ENCODE measurements at places on chromosomes 13 and 19.

DNA sequence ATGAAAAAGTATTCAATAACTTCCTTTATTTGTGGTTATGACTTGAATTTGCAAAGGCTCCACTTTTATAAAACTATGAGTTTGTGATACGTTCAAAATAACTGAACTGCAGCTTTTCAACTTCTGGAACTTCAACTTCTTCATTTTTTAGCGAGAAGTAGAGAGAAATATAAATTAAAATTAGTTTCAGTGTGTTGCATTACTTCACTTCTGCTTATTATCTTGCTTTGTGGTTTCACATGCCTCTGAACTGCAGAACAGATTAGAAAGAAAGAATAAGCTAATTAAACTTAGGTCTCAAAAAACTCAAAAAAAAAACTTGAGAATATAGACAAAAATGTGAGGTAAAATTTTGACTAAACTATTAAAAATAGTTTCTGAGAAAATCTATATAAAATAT is 1073.4 kb downstream of the PCDH17 start:
- no peak for DNase-seq

DNA sequence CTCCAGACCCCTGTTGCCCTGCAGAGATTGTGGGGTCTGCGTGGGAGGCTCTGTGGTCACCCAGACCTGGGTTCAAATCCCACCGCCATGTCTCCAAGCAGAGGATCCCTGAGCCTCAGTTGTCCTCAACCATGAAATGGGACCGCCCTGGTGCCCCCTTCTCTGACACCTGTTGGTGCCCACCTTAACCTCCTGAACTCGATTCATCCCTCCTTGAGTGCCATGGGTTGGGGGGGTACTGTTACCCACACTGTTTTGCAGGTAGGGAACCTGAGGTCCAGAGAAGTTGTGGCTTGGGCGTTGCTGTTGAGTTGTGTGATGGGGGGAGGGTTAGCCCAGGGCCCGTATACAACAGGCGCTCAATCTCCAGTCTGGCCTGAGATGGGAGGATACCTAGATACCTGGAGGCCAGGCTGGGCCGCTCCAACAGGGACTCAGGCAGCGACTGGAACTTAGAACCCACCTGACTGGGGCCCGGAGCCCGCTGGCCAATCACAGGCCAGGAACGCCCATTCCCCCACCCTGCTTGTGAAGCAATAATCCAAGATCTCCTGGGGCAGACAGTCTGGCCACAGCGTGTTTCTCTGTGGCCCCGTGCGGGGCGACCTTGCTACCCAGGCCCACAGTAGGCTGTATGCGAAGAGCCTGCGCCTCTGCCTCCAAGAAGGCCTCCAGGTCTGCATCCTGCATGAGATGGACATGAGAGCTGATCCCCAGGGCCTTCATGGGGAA is 2.8 kb downstream of the ARID3A start:
- DNase-seq: no peak

DNA sequence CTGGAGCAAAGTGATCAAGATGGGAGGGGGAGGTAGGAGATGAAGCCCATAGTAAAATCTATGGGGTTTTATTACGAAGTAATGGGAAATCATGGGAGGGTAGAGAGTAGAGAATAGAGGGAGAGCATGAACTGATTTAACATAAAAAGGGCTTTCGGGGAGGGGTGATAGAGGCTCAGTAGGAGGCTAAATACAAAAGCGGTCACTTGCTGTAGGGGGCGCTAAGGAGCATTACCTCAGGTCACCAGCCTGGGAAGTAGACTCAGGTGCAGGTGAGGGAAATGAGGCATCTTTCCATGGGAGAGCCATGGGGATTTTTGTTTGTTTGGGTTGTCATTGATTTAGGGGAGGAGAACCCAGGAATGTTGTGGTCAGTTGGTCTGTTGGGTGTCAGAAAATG is 14.1 kb downstream of the KRTDAP start:
- no peak for DNase-seq

GRCh38 chr13:74444161-74444571 is 310.0 kb upstream of the KLF12 start:
- DNase-seq: no peak

DNA sequence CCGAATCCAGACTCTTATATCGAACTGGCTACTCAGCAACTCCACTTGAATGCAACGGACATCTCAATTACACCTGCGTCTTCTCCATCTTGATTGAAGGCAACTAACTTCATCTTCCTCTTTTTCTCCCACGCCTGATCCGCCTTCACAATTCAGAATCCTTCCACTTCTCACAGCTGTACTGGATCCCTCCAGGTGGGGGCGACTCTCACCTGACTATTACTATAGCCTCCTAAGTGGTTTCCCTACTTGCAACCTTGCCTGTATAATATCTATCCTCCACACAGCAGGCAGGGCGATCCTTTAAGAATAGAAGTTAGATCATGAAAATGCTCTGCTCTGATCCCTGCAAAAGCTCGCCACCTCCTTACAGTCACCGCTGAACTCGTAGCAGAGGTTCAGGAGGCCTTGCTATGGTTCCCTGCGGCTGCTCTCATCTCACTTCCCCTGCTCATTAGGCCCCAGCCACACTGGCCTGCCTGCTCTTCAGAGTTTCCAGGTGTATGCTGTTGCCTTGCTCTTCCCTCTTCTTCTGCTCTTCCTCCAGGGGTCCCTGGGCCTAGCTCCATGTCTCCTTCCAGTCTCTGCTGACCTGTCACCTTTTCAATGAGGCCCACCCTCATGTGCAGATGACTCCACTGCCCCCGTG is 31.9 kb downstream of the RFXAP start:
- no peak for DNase-seq

DNA sequence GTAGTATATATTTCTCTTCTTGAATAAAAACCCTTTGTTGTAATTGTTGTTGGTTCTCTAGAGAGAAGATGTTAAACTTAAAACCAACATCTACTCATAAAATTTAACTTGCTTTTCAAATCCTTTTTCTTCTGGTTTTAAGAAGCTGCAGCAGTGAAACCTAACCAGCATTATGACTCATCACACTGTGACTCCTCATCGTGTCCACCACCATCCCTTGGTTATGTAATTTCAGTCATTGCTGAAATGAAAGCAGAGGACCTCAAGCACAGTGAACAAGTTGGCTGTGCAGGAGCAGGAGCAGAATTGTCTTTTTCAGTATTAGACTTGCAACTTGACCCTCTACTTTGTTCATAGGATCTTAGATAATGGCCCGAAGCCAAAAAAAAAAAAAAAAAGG is 64.9 kb upstream of the HTR2A start:
- DNase-seq: no peak

DNA sequence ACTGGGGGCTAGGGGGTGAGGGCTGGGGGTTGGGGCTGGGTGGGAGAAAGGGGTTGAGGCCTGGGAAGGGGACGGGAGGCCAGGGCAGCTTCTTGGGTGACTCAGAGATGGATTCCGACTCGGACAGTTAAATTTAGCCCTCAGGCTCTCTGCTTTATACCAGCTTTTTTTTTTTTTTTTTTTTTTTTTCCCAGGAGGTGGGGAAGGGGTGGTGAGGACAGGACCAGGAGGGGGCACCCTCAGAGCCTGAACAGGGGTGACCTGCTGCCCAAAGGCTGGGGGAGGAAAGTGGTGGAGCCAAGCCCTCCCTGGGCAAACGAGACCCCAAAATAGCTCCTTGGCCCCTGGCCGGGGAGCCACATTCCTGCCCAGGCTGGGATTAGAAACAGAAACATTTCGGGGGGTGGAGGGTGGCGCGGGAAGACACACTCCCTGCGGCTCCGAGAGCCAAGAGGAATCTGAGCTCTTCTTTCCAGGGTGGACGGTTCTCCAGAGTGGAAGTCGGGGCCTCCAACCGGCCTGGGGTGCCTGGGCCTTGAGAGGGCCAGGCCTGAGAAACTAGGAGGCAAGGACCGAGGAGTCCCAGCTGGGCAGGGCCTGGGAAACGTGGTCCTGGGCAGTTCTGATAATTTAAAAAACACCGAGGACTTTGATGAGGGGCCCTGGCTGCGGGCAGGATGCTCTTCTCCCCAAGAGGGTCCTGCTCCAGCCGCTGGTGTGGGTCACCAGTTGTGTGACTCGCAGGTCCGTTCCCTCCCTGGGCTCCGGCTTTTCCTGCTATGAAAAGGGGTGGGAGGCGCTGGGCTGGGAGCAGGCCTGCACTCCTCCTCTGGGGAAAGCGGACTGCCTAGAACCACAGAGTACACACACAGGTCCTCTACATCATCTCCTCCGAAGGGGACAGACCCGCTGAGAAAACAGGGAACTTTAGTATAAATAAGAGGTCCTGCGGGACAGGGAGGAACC is 813 bp upstream of the DMPK start:
- no peak for DNase-seq

GRCh38 chr19:7257148-7258040 is 36.8 kb downstream of the INSR start:
- DNase-seq: no peak

DNA sequence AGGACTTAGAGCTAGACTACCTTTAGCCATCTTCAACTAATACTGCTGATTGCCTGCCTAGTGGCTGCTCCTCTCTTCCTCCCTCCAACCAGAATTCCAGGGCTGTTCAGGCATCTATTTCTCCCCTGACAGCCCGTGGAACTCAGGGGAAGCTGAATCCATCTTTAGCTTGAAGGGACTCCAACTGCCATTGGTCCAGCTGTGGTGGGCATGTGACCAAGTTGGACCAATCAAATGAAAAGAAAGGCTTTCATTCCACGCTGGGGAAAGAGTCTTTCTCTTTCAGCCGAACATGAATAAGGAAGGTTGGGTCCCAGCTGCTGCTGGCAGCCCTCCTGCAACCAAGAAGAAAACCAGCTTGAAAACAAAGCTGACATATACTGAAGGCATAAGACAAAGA is 168.5 kb upstream of the OBI1 start:
- DNase-seq: no peak

- DNase-seq: peak; percentile 55
Measured at GRCh38 chr13:46553886-46554858, 1.2 kb downstream of the LRCH1 start.

DNA sequence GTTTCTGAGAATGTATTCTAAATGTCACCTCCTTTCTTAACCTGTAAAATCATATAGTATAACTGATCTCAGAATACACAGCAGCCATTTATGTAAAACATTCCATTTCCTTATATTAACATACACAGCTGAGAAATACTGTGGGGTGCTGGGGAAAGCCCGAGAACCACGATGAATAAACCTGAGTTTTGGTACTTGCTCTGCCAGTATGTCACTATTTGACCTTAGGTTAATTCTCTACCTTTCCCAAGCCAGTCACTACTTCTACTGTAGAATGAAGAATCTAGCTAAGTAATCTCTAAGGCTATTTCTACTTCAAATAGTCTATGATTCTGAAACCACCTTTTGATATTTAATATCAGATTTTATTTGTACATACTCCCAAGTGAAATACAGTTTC is 173.7 kb downstream of the TBC1D4 start:
- no peak for DNase-seq

DNA sequence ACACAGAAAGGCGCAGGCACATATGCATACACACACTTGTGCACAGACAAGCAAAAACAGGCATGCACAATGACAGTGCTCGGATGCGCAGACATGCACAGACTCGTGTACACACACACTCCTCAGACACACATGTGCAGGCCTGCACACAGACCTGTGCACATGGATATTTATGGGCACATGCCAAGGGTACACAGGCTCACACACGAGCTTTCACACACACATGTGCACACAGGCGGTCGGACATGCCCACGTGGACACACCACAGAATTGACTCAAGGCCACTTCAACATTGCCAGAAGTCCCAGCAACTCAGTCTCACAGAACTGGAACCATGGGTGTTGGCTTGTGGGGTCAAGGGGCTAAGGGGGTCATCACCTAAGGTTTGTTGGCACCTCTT is 206.8 kb downstream of the URI1 start:
- DNase-seq: no peak

DNA sequence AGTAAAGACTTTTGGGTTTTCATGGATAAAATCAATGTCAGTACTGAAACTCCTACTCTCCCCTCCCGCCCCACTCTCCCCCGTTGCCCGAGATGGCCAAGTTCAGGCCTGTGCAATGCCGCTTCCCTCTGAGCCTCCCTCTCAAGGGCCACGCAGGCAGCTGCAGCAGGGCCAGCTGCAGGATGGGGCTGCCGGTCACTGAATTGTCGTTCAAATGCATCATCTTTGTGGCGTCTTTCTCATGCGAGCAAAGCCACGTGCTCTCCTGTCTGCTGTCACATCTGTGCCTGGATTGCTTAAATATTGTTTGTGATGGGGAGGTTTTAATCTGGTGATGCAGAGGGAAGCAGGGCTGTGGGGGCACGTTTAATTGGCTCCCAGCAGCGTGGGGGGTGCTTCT is 26.6 kb downstream of the SHISA2 start:
- DNase-seq: no peak

DNA sequence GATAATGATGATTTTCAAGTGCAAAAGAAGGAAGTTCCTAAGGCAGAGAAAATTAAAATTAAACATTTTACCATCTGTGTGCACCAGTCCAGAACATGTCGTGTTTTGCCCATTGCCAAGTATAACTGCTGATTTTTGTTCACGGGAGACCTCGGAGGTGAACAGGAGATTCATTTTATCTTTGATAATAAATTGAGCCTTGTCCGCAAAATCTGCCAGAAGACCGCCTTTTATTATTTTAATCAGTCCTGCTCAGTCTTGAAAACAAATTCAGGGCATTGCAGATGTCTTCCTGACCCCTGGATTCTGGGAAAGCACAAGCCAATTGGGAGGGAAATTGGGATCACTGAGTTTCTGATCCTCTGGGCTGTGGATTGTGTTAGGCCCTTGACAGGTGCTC is 165.9 kb downstream of the STK24 start:
- DNase-seq: no peak

DNA sequence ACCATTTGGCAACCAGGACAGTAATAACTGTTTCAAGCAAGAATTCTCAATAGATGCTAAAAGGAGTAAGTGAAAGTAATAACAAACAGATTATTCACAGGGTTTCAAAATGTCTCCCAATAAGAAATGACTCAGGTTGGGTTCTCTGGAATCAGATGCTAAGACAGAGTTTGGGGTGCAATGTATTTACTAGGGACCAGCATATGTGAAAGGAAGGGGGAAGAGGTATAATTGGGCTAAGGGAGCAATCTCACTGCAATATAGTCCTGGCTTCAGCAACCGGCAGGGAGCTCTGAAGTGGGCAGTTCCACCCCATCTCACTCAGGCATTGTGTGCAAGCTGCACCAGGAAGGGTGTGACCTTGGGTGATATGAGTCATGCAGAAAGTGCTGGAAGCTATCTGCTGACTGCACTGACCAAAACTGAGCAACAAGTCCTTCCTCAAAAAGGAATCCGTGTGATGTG is 23.4 kb downstream of the ZDHHC20 start:
- no peak for DNase-seq

DNA sequence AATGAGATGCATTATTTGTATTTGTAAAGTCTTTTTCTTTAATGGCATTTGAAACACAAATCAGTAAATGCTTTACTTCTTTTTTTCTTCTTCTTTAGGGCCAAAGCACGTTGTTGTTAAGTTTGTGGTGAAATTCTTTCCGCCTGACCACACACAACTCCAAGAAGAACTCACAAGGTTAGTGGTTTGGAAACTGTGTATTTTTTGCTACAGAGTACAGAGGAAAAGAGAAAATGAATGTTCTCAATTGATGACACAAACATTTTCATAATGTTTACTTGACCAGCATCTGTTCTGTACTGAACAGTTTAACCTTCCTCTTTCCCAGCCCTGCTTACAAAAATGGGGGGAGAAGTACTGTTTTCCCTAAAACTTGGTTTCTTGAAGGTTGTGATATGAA is 190.9 kb upstream of the RNF113B start:
- no peak for DNase-seq

- no peak for DNase-seq
Measured at GRCh38 chr19:33804021-33804799, 7.5 kb downstream of the KCTD15 start.
